Activated CD4-positive, alpha-beta memory T cell treated with anti-CD3 and anti-CD28 coated beads, Interleukin-2, amount 10 ng/mL, durations not matched to agents 7 days and 5 days (primary cell): ENCODE measurements at places on chromosomes 2 and 18. TPM values are rescaled to one million over a fixed set of nuclear protein-coding genes. Genes with fewer than 3 reads are reported as not detected.

- no peak overlapping the region for H3K27ac ChIP-seq
- H3K4me1 ChIP-seq: peaks cover 22% of the 10 kb centered on the region
- peak; percentile 77 for DNase-seq
- H3K36me3 ChIP-seq: no peaks in the 10 kb centered on the region
- no peak overlapping the region for H3K4me3 ChIP-seq
These were observed 217.2 kb downstream of the TNS1 start for GRCh38 chr2:217785544-217786045.

MGAT4A gene
- 69.8 TPM for total RNA-seq

ALKAL2 gene
- not detected for total RNA-seq

DNA sequence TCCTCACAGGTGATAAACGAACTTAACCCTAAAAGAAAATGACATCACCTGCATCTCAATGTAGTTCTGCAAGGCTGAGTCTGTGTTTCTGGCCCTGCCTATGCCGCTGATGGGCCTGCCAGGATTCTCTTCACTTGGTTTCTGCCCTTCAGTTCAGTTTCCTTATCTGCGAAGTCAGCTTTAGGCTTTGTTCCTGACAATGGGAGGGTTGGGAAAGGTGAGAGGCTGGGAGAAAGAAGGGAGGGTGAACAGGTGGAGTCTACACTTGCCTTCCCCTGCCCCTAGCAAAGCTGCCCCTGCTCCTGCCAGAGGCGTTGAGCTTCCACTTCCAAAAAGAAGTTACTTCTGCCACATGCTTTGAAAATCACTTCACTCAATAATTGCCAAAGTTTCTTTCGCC is 124.0 kb upstream of the APCDD1 start:
- no peak overlapping the region for H3K4me3 ChIP-seq
- no peaks in the 10 kb centered on the region for H3K36me3 ChIP-seq
- H3K4me1 ChIP-seq: no peaks in the 10 kb centered on the region
- H3K27me3 ChIP-seq: peaks cover 2% of the 10 kb centered on the region
- no peak for DNase-seq

TXNDC2 gene
- total RNA-seq: not detected

DNA sequence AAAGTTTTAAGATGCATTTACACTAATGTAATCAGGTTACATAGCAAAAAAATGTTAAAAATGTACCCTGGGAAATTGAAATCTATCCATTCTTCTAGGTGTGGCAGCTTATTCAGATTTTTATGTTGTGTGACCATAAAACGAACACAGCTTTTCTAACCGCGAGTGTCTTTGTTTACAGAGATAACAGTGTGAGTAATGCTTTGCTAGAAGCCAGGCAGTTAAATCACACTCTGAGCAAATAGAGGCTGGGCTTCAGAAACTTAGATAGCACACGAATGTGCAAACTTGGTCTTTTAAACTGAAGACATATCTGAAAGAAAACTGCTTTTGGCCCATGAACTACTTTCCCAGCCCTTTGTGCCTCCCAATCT is 116.1 kb downstream of the SPTBN1 start:
- H3K27ac ChIP-seq: peak overlapping the region; percentile 95
- no peak for DNase-seq
- no peaks in the 10 kb centered on the region for H3K27me3 ChIP-seq
- H3K4me3 ChIP-seq: peak overlapping the region; percentile 65

PID1 gene
- total RNA-seq: not detected

DNA sequence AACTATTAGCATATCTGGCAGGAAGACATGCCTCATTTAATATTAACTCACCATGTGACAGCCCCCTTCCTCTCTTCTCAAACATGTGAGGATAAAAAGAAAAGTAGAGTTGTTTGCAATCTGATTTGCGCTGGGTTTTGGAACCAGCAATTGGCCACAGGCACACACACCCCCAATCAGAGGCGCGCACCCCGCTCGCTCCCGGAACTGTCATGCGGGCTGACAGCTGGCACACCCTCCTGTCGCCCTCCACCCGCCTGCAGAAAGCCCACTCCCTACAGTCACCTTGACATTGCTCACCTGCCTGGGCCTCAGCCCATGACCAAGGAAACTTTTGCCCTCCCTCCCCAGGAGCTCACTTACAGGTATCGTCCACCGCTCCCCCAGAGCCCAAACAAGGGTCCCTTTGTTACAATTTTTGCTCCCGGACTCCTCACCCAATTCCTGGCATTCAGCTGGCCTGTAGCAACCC is 1.1 kb downstream of the COBLL1 start:
- H3K36me3 ChIP-seq: peaks cover 5% of the 10 kb centered on the region
- H3K27me3 ChIP-seq: peaks cover 36% of the 10 kb centered on the region

DNA sequence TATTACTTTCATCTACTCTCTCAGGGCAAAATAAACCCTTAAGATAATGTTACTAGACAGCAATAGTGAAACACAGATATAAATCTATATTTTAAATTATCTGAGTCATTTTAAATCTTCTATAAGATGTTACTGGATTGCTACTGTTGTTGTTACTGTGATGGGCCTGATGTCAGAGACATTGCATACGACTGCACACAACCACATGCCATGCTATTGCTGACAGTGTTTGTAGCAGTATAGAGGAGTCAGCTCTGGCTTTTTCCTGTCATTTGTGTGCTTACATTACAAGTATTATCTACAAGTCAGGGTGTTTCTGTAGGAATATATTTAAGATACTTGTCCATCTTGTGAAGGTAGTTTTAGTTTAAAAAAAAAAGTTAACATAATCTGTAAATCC is 63.9 kb downstream of the CCDC148 start:
- no peaks in the 10 kb centered on the region for H3K36me3 ChIP-seq
- peaks cover 7% of the 10 kb centered on the region for H3K4me1 ChIP-seq
- no peak overlapping the region for H3K27ac ChIP-seq
- H3K27me3 ChIP-seq: no peaks in the 10 kb centered on the region
- no peak overlapping the region for H3K4me3 ChIP-seq

DARS1 gene
- 151 TPM for total RNA-seq

DNA sequence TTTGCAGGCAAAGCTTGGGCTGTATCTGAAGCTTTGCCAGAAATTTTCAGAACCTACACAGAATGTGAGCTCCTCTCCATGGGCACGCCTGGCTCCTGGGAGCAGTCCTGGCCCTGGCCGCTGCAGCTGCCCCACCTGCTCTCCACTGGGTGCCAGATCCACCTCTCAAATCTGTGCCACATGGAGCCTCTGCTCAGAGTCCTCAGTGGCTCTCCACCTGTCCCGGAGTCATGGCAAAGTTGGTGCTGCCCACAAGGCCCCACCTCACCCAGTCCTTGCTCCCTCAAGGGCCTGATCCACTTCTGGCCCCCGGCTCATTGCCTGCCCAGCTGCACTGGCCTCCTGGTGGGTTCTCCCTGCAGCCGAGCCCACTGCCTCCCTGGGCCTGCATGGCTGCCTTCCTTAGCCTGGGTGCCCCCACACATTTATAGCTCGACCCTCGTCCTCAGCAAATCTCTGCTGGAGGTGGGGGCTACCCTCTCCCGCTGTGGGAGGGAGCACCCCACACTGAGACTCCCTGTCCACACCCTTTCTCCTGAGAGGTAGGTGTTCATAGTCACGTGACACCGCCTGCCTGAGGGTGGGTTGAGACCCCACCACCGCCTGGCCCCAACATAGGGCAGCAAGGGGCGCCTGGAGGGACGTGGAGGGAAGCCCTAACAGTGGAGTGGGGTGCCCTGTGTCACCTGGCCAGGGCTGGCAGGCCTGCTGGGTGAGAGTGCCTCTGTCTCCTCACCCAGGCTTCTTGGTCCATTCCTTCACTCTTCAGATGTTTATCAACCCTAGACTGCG is 224.1 kb downstream of the SH3RF3 start:
- H3K4me1 ChIP-seq: peaks cover 33% of the 10 kb centered on the region
- H3K27ac ChIP-seq: no peak overlapping the region
- H3K36me3 ChIP-seq: no peaks in the 10 kb centered on the region
- peaks cover 23% of the 10 kb centered on the region for H3K27me3 ChIP-seq
- no peak overlapping the region for H3K4me3 ChIP-seq
- peak; percentile 1 for DNase-seq

- H3K27me3 ChIP-seq: no peaks in the 10 kb centered on the region
- peak overlapping the region; percentile 82 for H3K27ac ChIP-seq
These were observed 64.9 kb downstream of the DNMT3A start for GRCh38 chr2:25276569-25277465.

GCG gene
- not detected for total RNA-seq

DNA sequence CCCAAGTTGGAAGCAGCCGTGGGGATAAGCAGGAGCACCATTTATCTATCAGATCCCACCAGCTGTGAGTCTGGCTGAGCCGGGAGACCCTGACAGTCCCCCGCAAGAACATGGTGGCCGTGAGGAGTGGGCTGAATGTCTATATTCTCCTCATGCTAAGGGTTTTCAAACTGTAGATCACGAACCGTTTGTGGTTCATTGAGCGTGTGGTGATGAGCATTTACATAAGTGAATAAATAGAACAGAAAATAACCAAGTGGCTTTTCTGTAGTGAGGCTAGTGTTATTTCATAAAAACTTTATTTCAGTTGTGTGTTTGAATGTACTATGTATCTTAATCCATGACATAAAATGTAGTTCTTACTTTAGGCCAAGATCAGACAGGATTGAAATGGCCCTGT is 190.2 kb upstream of the APCDD1 start:
- H3K27me3 ChIP-seq: no peaks in the 10 kb centered on the region
- no peaks in the 10 kb centered on the region for H3K36me3 ChIP-seq
- H3K4me1 ChIP-seq: no peaks in the 10 kb centered on the region
- no peak overlapping the region for H3K27ac ChIP-seq
- no peak for DNase-seq

LRATD1 gene
- not detected for total RNA-seq

DNA sequence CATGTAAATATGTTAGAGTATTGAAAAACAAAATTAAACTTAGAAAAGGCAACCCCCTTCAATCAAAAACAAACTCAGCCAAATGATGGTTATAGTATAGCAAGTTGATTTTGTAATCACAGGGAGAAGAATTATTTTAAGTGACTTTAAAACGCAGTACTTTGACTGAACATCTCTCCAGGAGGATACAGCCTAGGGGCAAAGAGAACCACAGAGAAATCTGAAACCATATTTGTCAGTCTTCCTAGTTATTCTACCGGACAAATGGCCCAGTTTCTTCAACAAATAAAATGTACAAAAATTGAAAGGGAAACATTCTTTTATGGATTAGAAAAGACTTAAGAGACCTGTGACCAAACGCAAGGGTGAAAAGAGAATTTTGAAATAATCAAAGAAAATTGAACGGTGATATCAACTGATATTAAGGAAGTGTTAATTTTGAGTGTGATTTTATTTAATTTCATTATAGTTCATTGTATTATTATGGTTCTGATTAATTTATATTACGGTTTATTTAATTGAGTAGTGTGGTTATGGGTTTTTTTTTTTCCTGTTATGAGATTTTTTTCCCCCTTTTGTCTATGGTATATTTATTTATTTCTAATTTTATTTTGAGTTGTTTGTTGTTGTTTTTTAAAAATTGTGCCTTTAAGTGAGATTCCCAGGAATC is 75.3 kb downstream of the HNRNPLL start:
- no peak overlapping the region for H3K27ac ChIP-seq
- H3K27me3 ChIP-seq: peaks cover 34% of the 10 kb centered on the region
- H3K36me3 ChIP-seq: no peaks in the 10 kb centered on the region

IL1R2 gene
- total RNA-seq: 0.81 TPM

C1QL2 gene
- total RNA-seq: not detected

SLC4A3 gene
- total RNA-seq: not detected

DNA sequence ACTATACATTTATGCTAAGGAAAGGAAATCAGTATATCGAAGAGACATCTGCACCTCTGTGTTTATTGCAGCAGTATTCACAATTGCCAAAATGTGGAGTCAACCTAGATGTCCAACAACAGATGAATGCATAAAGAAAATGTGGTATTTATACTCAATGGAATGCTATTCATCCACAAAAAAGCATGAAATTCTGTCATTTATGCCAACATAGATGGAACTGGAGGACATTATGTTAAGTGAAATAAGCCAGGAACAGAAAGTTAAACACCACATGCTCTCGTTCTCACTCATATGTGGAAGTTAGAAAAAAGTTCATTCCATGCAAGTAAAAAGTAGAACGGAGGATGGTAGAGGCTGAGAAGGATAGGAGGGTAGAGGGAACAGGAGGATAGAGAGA is 59.5 kb downstream of the TWSG1 start:
- no peaks in the 10 kb centered on the region for H3K4me1 ChIP-seq
- DNase-seq: no peak
- no peaks in the 10 kb centered on the region for H3K27me3 ChIP-seq
- no peak overlapping the region for H3K4me3 ChIP-seq
